ENCODE measurements at places on chromosomes 6 and 20.

DNA sequence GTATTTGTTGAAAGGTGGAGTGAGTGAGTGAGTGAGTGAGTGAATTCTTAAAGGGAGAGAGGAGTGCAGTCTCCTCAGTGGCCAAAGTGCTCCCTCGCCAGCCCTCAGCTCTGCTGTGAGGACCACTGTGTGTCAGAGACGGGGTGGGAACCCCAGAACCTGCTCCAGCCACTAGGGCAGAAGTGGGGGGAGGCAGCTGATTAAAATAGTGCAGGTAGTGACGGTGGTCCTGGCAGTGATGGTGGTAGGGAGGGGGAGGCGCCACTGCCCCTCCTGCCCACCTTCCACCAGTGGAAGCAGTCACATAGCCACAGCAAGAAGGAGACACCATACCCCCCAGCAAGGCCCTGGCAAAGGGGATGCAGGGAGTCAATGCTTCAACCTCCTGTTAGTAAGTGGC, 133.5 kb downstream of the PHACTR3 start:
- DNase-seq: no peak

GRCh38 chr20:35301426-35301825, 9.2 kb upstream of the FAM83C start:
- DNase-seq: no peak

- DNase-seq: no peak
Measured at GRCh38 chr6:64224819-64225218, 589.2 kb downstream of the PHF3 start.

- no peak for DNase-seq
Measured at GRCh38 chr20:45612314-45612713, 17.2 kb upstream of the WFDC10A start.

GRCh38 chr20:62900052-62900691, 26.1 kb downstream of the DIDO1 start:
- peak; percentile 92 for DNase-seq

DNA sequence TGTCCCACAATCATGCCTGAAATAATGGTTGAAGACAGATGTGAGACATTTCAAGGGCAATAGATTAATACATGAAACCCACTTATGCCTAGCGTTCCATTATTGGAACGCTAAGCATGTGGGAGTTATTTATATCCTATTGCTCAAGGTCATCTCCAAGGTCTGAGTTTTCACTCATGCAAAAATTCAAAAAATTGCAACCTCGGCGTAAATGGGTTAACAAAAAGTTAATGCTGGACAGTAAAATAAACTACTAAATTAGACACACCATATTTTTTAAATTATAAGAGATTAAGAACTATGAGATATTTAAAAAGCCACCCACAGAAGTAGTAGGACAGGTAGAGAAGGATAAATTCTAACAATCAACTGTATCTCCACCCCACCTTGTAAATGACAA, 98.4 kb downstream of the ESR1 start:
- no peak for DNase-seq

- no peak for DNase-seq
Measured at GRCh38 chr6:81816380-81816779, 63.9 kb upstream of the TENT5A start.

GRCh38 chr6:149566410-149567193, 427 bp downstream of the GINM1 start:
- peak; percentile 60 for DNase-seq

- no peak for DNase-seq
Measured at GRCh38 chr6:15410752-15411151, 164.9 kb downstream of the JARID2 start.

GRCh38 chr20:22771706-22772105, 187.3 kb upstream of the FOXA2 start:
- no peak for DNase-seq

DNA sequence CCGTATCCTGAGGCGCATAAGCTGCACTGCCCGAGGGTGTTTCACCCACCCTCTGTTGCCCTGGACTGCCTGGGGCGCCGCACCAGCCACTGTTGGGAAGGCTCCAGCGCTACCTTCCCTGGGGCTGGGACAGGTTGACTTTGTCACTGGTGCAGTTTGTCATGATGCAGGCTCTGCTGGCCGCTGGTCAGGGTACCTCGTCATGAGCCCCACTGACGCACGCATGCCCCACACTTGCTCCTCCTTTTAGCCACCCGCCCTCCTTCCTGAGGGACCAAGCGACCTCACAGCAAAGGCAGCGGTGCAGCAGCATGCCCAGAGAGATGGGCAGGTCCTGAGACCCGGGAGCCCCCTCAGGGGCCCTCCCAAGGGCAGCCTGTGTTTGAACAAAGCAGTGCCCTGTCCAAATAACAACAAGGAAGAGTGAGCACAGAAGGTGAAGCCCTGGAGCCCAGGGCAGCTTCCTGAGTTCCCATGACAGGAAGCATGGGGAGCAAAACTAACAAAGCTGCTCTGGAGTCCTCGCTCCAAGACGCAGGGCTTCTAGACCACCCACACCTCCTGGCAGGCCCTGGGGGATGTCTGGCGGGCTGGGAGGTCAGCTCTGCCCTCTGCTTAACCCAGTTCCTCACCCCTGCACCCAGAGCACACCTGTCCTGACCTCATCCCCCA, 50.1 kb upstream of the SMOC2 start:
- no peak for DNase-seq

GRCh38 chr6:169240125-169240524, 13.5 kb downstream of the THBS2 start:
- no peak for DNase-seq

- no peak for DNase-seq
Measured at GRCh38 chr6:22056398-22056797, 240.4 kb downstream of the PRL start.

DNA sequence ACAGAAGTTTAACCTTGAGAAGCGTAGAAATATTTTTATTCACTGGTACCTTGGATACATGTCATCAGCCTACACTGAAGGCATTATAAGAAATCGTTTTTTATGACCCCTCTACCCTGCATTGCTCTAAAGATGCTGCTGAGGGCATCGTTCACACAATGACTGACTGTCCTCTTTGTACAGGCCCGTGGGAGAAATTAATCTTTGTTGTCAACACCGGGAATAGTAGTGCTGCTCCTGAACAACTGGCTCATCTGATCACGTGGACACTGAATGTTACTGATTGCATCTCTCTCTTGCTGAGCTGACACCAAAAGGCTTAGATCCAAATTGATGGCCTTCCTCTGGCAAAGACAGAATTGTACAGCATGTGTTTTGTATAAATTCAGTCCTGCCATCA, 157.1 kb upstream of the SMLR1 start:
- no peak for DNase-seq

DNA sequence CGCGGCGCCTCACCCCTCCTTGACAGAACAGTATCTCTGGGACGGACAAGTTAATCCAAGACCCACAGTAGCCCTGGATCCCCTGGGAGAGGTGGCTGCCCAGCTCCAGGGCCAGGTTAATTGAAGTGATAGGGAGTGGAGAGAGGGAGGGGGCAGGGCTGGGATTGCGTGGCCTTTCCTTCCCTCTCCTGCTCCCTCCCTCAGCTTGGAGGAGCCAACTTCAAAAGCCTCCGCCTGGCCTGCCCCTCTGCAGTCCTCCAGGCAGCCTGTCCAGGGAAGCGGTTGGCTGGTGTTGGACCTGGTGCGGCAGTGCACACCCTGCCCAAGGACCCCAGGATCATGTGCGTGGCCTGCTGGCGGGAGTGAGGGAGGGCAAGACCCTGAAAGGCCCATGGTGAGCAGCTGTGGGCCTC, at the start of gene C20orf204:
Gene C20orf204, plus strand, starts transcription at position 250 of the 413 bp plus-strand sequence. Its CDS starts 142 bp downstream, at position 392.
- peak; percentile 52 for DNase-seq

- peak; percentile 55 for DNase-seq
Measured at GRCh38 chr6:15960740-15961634, 167.9 kb upstream of the MYLIP start.

- no peak for DNase-seq
Measured at GRCh38 chr6:5736016-5736738, 270.5 kb downstream of the NRN1 start.

DNA sequence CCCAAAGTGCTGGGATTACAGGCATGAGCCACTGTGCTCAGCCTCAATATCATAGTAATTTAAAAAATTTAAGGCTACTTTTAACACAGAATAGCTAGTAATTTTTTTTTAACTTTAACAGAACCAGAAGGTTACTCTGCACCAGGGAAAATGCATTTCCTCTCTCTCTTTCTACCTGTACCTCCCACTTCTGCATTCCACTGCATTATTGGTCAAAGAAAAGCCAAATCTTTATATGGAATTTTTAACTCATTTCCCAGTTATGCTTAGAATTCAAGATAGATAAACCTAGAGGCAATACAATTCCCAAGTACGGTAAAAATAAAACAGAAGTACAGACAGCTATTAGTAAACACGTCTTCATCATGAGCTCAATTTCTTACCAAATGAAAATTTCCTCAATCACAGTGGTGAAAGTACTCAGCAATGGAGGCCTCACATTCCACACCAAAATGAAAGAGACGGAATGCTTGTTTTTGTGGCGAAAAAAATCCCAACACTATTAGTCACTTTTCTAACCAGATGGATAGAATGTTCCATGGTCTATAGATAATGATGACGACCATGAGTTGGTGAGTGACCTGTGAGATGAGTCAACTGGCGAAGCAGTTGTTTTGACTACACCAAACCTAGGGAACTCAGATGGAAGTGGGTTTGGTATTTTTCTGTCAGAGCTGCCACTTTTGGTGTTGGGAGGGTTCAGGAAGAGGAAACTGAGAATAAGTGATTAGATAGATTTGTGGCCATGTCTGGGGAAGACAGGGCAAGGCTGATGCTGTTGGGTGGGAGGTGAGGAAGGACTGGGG, 104.7 kb upstream of the SGK1 start:
- no peak for DNase-seq

DNA sequence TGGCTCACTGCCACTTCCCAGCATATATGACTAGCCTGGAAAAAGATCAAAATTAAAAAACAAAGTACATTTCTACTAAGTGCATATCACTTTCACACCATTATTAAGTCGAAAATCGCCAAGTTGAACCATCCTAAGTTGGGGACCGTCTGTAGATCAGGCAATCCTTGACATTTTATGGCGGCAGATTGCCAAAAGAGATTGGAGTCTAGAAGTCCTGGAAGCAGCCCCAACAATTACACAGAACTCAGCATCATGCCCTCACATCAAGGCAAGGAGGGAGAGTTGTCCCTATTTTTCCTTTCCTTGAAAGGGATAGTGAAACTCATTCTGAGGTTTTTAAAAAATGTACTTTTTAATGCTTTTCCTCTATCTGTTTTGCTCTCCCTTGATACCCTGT, 30.7 kb downstream of the SLC22A3 start:
- DNase-seq: no peak

DNA sequence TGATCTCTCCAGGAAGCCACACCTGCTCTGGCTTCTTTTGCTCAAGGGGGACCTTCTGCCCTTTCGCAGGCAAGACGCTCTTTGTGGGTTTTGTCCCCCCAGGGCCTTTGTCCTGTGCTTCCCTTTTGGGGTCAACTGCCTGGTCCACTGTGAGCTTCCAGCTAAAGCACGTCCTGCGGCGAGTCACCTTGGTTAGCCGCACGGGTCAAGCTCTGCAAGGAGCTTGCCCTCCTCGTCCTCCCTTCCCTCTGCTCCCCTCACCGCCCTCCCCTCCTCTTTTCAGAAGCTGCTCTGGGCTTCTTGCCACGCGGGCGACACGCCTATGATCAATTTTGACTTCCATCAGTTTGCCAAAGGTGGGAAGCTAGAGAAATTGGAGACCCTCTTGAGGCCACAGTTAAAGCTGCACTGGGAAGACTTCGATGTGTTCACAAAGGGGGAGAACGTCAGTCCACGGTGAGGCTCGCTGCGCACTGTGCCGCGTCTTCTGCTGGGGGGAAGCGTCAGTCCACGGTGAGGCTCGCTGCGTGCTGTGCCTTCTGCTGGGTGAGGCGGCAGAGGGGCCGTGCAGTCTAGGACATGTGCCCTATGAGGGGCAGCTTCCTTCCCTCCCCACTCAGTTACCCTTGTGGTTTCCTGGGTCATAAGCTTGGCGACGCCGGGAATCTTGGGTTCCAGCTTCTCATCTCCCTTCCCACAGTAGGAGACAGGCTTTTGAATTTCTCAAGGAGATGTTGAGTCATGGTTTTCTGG, 80.2 kb downstream of the SYNJ2 start:
- no peak for DNase-seq

DNA sequence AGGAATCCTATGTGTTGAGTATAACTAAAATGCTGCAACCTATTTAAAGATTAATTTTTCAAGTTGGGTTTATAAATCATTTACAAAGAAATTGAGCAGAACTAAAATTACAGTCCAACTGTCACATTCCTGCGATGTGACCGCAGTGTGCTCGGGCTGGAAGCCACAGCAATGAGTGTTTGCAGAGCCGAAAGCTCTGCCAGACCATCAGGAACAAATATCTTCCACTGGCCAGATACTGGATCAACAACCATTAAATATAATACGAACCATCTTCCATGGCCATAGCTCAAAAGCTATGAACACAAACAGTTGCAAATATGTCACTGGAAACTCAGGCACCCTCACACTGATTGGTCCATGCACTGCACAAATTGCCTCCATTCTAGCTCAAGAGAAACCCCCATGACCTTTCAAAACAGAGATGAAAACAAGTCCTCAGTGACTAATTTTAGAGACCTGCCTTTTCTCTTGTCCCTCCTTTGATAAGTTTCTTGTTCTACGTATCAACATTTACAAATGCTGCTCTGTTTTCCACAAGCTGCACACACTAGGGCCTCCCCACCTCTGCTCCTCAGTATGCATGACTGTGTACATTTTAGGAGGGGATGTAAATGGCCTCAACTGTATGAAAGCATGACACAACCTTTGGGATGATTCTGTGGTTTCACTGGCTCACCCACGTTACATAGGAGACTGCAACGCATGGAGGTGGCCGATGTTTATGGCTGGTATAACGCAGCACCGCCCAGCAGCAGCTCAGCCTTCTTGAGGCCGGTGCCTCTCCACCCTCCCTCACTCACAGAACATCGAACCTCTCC, 171.7 kb downstream of the WDR27 start:
- no peak for DNase-seq

- DNase-seq: no peak
Measured at GRCh38 chr20:5531318-5532081, 214.7 kb upstream of the PROKR2 start.

- no peak for DNase-seq
Measured at GRCh38 chr6:39041072-39041471, 7.5 kb upstream of the GLP1R start.

GRCh38 chr6:30002871-30003270, 58.2 kb upstream of the POLR1H start:
- DNase-seq: no peak

- no peak for DNase-seq
Measured at GRCh38 chr6:79467716-79468115, 69.5 kb downstream of the LCA5 start.

- DNase-seq: no peak
Measured at GRCh38 chr6:56796196-56796532, 153.5 kb upstream of the DST start.

DNA sequence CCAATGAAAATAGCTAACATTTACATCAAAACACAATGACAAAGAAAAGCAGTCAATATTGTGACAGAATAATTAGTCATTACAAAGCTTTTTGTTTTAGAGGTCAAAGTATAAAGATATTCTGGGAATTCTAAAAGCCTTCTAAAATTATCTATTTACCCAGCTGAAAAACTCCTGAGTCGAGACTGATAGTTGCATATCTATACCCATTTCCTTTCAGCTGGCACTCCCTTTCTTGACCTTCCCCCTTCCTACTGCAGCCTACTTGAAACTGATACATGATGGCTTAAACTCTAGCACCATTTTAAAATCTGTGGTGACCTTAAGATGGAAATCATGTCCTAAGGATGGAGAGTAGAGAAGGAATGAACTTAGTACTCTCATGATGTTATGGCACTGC, 38.6 kb downstream of the LMBRD1 start:
- DNase-seq: no peak
